Kidney tubule cell (primary cell): ENCODE measurements at places on chromosomes 2 and 18.

DNA sequence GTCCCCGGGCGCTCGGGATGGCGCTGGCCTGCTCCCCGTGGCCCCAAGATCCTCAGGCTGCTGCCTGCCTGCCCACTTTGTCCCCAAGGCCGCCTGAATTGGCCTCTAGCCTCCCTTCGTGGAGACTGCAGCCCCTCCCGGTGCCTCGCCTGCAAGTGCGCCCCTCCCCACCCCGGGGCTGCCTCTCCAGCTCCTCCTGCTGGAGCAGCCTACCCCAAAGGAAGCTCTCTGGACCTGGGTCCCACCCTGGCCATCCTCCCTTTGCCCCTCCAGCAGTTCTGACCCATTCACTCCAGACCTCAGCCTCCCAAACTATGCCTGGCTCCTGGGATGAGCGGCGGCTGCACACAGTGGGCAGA lies 6.2 kb downstream of the ESPNL start:
- no peak for DNase-seq

DNA sequence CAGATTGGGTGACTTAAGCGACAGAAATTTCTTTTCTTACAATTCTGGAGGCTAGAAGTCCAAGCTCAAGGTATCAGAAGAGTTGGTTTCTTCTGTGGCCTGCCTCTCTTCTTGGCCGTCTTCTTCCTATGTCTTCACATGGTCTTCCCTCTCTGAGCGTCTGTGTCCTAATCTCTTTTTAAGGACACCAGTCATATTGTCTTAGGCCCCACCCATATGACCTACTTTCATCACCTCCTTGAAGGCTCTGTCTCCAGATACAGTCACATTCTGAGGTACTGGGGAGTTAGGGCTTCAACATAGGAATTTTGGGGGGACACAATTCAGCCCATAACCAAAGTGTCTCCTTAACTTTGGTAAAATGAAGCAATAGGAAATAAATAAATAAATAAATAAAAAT lies 110.9 kb upstream of the EPC2 start:
- DNase-seq, result no peak

GRCh38 chr2:179349670-179350303 lies 85.2 kb upstream of the SESTD1 start:
- no peak for DNase-seq

GRCh38 chr2:199955339-199956061 lies at the start of the genes MAIP1 and TYW5:
TSS of gene MAIP1 (plus strand) at chr2:199955582. CDS start at chr2:199955799, 217 bp downstream.
TSS of gene TYW5 (minus strand) at chr2:199955491. CDS start at chr2:199955470, 21 bp downstream.
- DNase-seq, result peak; percentile 90

- no peak for DNase-seq
Observed at GRCh38 chr2:85287721-85288120, 40.1 kb downstream of the TGOLN2 start.

GRCh38 chr2:151354807-151355206 lies 2.6 kb upstream of the TNFAIP6 start:
- no peak for DNase-seq

- DNase-seq, result no peak
Observed at GRCh38 chr2:133433455-133434451, 134.5 kb downstream of the NCKAP5 start.

- DNase-seq, result no peak
Observed at GRCh38 chr2:60596411-60596810, 43.0 kb upstream of the BCL11A start.

DNA sequence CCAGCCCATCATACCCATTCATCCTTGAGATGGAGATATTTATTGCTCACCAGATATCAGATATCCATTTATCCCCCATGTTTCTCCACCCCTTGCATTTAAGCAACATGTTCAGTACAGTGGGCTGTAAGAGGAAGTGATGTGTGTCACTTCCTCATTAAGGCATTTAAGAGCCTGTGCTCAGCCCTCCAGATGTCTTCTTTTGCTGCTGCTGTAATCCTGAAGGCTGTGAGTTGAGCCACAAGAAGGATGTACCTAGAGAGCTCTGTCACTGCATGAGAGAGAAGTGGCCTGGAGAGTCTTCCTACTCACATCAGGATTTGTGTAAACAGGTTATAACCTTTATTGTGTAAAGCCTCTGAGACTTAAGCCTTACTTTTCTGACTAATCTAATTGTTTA lies 151.8 kb upstream of the UNC80 start:
- DNase-seq, result no peak

- no peak for DNase-seq
Observed at GRCh38 chr2:44186810-44187209, 18.1 kb downstream of the PPM1B start.

- DNase-seq, result no peak
Observed at GRCh38 chr2:172859581-172860335, 124.1 kb downstream of the RAPGEF4 start.

- no peak for DNase-seq
Observed at GRCh38 chr18:49490246-49490762, 3.3 kb upstream of the C18orf32 start.

GRCh38 chr2:77314721-77315120 lies 207.5 kb downstream of the LRRTM4 start:
- no peak for DNase-seq

DNA sequence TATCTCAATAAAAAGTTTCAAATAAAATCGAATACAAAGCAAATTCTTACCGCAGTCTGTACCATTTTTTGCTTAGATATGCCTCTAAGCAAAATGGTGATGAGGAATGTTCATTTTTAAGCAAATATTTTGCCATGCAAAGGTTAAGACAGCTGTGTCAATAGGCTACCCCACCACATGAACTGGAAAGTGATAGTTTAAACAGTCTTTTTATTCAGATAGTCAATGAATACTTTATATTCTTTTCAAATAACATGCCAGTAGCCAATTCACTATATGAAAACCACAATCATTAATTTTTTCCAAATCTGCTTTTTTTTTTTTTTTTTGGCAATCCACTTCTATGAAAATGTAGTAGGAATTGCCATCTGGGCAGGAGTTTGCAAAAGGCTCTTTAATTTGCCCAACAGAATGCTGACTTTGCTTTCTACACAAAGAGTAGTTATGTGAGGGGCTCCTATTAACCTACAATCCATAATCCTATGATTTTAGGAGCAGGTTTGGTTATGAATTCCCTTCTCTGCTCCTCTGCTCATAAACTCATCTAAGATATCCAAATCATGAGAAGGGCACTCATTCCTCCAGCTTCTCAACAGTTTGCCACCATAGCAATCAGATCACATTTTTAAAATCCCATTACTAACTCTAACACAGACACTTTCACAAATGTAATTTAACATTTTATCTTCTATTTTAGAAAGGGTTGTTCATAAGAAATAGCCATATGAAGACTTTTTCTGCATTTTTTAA lies 69.2 kb downstream of the SLC40A1 start:
- DNase-seq, result no peak

DNA sequence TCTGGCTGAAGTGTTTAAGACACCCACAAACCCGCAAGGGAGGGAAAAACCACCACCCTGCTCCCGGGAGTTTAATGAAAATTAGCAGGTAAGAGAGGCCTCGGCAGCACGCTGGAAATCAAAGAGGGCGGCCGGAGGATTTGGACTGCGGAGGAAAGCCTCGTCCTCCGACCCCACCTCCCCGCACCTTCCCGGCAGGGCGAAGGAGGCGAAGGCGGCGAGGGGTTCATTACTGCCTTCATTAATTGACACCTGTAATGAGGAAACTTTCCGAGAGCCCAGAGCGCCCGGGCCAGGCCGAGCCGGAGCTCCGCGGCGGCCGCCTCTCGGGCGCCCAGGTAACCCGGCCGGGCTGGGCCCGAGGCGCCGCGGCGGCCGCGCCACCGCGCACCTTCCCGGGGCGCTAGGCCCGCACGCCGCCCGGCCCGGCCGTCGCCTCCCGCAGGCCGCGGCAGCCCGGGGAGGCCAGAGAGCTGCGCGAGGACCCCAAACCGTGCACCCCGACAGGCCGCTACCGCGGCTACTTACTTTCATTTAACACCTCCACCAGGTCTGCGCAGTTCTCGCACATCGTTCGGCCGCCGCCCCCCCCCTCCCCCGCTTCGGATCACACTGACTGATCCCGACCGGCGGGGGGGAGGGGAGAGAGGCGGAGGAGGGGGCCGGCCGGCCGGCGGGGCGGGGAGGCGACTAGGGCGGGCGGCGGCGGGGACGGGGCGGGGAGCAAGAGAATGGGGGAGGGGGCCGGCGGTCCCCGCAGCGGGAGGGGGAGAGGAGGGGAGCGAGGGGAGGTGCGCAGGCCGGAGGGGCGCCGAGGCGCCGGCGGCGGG lies 550 bp downstream of the USP34 start:
- DNase-seq, result peak; percentile 80

- no peak for DNase-seq
Observed at GRCh38 chr2:7270011-7270431, 352.8 kb downstream of the RNF144A start.

- no peak for DNase-seq
Observed at GRCh38 chr18:29841631-29842030, 1200.9 kb downstream of the DSC3 start.

GRCh38 chr2:85600951-85601770 lies 1.3 kb downstream of the TMEM150A start:
- DNase-seq, result no peak

DNA sequence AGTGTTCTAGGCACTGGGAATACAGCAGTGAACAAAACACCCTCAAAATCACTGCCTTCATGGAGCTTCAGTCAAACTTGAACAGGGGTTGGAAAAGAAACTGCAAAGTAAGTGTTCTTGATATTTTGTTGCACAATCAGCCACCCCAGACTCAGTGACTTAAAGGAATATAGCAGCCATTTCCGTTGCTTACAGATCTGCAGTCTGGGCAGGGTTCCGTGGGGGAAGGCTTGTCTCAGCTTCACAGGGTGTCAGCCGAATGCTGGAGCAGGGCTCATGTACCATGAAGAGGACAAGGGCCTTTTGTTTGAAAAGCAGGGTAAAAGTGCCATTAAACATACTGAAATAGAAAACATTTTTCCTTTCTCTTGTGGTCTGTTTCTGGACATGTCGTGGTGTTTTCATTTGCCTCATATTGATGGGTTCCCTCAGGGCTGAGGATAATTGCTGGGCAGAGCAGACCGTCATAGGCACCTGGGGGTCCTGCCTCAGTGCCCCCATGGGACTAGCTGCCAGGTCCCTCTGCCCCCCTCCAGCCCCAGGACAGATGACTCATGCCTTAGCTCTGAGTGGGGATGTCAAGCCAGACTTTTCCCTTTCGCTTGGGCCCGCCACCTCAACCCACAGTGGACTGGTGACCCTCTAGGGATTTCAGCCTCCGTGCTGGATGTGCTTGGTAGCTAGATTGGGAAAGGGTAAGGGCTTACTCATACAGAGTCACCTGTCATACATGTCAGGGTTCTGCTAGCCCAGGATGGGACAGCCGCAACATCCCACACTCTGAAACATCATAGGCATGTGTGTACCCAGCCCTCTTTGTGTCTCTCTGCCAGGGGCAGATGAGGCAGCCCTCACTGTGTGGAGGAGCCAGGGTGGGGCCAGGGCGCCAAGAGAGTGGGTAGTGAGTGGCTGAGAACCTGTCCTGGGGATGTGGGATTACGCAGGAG lies 96.5 kb downstream of the PTPRM start:
- DNase-seq, result no peak

DNA sequence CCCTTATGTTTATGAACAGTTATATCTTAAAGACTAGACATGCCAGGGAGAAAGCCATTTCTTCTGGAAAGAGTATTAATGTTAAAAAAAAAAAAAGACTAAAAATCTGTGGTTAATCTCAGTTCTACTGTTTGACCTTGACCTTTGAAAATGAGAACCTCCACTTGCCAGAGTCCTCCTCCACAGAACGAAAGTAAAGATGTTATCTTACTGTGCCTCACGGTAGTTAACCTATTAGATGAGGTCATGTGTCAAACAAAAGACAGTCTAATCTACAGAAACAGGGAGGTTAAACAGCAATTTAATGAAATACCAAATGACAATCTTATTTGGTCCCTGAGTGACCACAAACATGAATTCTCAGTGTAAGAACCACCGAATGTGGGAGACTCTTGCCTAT lies 51.2 kb downstream of the SLC14A2 start:
- DNase-seq, result no peak

GRCh38 chr18:54852780-54853675 lies 24.8 kb downstream of the RAB27B start:
- no peak for DNase-seq

DNA sequence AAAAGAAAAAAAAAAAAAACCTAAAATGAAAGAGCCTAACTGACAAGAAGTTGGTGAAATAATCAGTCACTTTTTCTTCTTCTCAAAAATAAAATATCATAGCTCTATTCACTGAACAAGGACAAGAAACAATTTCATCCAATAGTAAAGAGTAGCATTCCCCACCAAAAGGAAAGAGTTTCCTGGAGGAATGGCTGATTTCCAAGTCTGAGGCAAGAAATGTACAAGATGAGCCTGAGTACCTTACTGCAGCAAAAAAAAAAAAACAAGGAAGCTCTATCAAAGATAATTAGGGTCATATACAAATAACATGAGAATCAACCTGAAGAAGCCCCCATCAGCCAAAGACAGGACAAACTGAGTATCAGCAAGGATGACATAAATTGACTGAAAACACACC lies 11.5 kb downstream of the ROCK1 start:
- no peak for DNase-seq

- DNase-seq, result peak; percentile 29
Observed at GRCh38 chr2:103167599-103167998, 405.8 kb downstream of the TMEM182 start.

GRCh38 chr2:216606551-216607276 lies 26.5 kb upstream of the IGFBP2 start:
- no peak for DNase-seq

DNA sequence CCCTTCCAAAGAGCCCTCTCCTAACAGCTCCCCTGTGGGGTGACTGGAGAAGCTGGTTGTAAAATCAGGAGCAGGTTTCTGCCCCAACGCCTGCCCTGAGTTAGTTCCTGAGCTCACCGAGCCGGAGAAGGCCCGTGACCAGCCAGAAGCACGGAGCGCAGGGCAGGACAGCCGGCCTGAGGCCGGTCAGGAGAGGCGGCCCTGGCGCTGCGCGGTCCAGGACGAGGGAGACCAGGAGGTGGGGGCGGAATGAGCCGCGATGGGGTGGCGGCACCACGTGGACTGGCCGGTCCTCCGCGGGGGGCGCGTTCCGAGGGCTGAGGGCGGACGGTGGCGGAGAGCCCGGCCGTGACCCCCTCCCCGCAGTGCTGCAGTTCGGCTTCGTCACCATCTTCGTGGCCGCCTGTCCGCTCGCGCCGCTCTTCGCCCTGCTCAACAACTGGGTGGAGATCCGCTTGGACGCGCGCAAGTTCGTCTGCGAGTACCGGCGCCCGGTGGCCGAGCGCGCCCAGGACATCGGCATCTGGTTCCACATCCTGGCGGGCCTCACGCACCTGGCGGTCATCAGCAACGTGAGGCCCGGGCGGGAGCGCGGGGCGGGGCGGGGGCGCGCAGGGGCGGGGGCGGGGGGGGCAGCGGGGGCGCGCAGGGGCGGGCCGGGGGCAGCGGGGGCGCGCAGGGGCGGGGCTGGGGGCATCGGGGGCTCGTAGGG lies 29.0 kb downstream of the ANO7 start:
- peak; percentile 87 for DNase-seq

DNA sequence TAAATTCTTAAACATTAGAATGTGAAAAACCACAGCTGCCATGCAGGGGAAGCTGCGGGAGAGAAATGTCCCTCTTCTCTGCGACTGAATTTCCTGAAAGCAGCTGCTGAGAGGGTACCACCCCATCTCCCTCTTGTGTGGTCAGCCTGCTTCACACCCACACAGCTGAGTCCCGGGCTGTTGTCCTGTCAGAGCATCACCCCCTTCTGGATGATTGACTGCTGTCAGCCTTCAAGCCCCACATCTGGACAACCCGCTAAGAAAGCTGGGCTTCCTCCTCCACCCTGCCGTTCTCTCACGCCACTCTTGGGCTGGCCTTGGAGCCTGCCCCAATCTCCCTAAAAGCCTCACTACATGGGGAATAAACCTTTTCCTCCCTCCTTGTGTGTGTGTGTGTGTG lies 26.0 kb downstream of the SH3YL1 start:
- no peak for DNase-seq
